ENCODE measurements at places on chromosomes 1 and 21.

DNA sequence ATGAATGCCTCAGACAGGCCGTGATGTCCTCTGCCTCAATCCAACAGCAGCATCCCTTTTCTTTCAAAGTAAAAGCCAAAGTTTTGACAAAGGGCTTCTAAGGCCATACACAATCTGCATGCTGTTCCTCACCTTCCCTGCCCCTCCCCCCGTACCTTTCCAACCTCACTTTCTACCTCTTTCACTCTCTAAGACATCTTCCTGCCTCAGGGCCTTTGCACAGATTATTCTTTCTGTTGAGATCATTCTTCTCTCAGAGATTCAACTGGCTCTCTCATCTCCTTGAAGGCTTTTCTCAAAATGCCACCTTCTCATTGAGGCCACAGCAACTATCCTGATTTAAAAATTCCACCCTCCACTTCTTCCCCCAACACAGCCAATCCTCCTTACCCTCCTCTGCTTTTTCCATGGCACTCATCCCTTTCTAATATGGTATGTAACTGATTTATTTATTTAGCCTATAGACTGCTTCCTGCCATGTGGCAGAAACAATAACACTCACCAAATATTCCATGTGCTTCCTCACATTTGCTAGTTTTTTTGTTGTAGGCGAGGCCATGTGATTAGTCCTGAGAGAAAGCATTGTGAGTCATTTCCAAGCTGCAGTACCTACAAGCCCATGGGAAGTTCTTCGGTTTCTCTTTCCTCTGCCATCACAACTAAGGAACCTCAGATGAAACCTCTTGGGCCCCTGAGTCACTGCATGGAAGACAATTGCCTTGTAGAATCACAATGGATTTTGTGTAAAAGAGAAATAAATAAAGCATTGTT lies 58.7 kb upstream of the GADD45A start:
- DNase-seq: peak; percentile 24

GRCh38 chr1:219081943-219082925 lies 91.4 kb upstream of the LYPLAL1 start:
- DNase-seq: no peak

DNA sequence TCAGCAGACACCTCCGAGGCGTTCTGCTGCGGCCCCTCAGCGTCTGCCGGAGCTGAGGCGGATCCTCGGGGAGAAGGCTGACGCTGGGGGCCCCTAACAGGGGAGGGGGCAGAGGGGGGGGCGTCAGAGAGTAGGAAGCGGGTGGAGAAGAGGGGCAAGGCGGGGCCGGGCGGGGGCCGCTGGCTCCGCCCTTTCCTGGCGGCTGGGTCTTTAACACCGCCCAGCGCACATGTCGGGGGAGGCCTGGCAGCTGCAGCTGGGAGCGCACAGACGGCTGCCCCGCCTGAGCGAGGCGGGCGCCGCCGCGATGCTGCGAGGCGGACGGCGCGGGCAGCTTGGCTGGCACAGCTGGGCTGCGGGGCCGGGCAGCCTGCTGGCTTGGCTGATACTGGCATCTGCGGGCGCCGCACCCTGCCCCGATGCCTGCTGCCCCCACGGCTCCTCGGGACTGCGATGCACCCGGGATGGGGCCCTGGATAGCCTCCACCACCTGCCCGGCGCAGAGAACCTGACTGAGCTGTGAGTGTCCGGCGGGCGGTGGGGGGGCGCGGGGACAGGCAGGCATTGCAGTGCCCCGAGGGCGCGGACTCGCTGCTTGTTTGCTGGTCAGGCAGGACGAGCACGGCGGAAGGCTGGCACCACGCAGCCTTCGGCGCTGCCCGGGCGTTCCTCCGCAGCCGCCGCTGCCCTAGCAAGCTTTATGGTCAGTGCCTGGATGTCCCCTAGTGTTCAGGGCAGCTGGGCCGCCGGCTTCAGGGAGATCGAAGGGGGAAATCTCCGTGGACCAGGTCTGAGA lies at the start of gene NTRK1:
Gene NTRK1, plus strand, starts transcription at position 238 of the 796 bp plus-strand sequence. Its CDS starts 70 bp downstream, at position 308.
- DNase-seq: peak; percentile 71

DNA sequence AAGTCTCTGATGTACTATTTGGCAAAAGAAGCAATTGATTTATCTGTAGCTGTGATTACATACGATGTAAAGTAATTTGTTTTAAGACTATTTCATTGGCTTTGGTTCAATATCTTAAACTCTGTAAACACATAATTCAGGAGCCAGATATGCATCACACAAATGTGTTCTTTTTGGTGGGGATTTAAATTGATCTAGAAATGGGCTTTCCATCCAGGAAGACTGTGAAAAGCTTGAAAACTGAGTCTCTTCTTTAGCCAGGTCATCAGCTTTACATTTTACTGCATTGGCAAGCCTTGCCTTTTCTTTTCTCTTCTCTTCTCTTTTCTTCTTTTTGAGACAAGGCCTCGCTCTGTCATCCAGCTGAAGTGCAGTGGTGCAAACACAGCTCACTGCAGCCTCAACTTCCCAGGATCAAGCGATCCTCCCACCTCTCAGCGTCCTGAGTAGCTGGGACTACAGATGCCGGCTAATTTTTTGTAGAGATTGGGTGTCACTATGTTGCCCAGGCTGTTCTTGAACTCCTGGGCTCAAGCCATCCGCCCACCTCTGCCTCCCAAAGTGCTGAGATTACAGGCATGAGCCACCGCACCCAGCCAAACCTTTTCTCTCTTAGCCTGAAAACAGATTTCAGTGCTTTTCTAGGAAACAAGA lies 1.4 kb downstream of the RCAN3 start:
- DNase-seq: no peak

GRCh38 chr1:83500987-83501591 lies 497.8 kb downstream of the TTLL7 start:
- no peak for DNase-seq

DNA sequence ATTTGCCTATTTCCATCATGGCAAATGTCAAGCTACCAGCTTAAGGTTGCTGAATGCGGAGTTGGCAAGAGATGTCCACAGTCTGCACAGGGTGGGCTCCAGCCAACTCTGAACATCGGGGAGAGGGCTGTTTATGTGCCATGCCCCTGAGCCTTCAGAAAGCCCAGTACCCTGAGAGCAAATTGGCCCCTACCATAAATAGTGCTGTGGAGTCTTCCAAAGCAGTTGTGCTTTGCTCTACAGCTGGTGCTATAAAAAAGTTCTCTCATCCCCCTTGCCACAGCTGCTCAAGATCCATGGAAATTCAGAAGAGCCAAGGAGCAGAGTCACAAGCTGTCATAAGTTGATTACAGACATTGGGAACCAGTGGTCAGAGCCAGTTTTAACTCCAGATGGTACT lies 85.6 kb upstream of the CLDN14 start:
- no peak for DNase-seq

DNA sequence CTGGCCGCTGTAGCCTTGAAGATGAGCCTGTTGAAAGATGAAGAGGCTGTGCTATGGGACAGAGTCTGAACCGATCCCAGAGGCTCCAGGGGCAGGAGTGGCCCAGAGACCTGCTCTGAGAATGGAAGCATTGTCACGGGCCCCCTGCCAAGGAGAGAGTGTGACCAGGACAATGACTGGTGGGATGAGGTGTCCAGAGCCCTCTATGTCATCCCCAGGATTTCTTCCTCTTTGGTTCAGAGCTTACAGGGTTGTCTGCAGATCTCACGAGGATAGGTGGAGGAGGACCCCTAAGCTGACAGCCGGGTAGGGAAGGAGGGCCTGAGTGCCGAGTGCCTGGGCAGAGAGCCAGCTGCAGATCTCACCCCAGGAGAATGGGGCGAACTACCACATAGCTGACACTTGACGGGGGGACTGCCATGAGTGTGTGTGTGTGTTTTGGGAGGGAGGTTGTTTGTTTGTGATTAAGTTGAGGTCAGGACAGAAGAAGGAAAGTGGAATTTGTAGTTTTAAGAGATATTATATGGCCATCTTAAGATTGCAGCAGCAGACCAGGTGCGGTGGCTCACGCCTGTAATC lies 25.4 kb downstream of the PIK3CD start:
- DNase-seq: no peak

DNA sequence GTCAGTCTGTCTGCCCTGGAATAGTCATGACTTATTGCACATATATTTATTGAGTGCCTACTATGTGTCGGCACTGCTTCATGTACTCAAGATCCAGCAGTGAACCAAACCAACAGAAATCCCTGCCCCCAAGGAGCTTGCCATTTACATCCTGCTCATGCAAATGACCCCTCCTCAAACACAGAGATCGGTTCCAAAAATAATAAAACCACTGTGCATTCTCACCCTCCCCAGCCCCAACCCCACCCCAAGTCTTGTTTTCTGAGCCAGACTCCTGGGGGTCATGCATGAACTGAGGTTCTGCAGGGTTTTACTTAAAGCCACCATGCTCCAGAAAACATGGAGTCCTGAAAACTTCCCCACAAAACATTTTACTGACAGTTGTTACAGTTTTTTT lies 61.9 kb downstream of the KIAA0040 start:
- DNase-seq: no peak

GRCh38 chr1:246417813-246418564 lies 89.1 kb downstream of the SMYD3 start:
- no peak for DNase-seq

DNA sequence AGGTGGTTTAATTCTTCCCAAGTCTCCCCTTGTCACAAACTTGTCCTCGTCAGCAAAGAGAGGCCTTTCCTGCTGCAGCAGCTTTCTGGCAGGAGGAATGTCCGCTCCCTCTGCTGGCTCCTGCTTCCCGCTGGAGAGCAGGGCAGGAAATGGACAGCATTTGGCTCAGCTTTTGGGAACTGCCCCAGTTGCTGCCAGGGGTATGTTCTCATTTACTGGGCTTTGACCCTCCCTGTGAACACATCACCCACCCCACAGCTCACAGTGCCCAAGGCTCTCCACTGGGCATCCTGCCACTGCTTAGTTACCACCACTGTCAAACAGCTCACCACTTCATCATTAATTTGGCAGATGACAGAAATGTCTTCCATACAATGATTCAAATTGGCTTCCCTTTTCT lies 75.4 kb downstream of the MRPL37 start:
- peak; percentile 18 for DNase-seq

DNA sequence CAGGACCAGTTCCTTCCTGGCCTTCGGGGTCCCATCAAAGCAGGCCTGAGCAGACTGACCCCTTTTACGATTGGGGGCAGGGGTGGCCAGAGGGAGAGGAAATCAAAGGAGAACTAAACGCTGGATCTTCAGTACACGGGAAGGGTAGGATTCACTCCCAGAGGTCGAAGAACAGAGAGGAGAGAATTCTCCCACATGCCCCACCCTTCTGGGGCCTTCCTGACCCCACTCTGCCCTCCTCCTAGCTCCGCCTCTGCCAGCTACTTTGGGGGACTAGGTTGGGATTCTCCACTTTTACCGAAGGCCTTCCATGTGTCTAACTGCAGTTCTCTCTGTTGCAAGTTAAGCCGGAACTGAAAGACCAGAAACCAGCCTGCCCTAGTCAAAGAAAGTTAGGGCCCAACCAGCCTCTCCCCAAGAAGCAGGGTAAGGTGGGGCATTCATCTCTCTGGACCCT lies 654 bp upstream of the ARHGEF2 start:
- peak; percentile 61 for DNase-seq

- DNase-seq: peak; percentile 50
These were observed 7.9 kb downstream of the TINAGL1 start for GRCh38 chr1:31583995-31584868.

DNA sequence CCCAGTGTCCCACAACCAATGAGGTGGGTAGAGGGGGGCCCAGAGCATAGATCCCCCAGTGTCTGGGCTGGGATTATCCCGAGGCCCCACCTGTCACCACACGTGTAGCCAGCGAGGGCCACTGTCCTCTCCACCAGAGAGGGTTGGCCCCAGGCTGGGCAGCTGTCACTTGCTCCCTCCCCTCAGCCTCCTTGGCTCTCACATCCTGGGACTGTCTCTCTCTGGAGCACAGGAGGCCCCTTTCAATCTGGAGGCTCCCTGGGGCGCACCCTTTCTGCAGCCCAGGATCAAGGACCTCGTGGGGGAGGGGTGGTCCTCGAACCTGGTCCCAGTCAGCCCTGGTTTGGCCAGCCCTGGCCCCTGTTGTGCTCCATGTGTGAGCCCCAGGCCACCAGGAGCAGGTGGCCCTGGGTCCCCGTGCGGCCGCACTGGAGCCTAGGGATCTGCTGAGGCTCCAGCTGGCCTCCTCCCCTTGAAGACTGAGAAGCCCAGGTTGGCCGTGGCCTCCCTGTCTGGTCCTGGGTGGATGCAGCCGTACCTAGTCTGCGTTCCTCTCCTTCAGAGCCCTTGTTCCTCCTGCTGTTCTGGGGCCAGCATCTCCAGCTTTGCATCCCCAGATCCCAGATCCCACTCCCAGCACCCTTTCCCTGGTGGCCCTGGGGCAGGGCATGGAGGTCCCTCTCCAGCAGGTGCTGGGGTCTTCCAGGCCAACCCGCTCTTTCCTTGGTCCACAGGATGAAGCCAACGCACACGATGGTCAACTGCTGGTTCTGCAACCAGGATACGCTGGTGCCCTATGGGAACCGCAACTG lies 6.7 kb downstream of the TMEM201 start:
- no peak for DNase-seq

DNA sequence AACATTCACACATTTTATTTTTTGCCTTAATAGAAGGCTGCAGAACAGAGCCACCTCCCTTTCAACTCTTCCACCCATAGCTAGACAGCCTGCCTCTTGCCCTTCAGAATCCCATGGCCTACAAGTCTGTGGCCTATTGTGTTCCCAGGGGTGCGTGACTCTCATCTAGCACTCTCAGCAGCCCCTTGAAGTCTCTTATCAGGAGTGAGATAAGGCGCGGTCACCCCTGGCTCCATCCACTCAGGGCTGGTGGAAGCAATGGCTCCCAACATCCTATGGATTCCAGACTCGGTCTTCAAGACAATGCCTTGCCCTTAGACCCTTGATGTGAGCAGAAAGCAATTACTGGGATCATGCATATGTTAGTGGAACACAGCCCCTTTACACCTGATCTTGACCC lies 264.1 kb upstream of the GREM2 start:
- DNase-seq: no peak

GRCh38 chr1:209721323-209721722 lies 16.7 kb downstream of the HSD11B1 start:
- no peak for DNase-seq

- DNase-seq: peak; percentile 30
These were observed 54.9 kb downstream of the RGL1 start for GRCh38 chr1:183859831-183860230.

- DNase-seq: peak; percentile 15
These were observed 136.2 kb upstream of the DUSP10 start for GRCh38 chr1:221878134-221878533.

- DNase-seq: no peak
These were observed 101.6 kb downstream of the VAV3 start for GRCh38 chr1:107863342-107863741.

DNA sequence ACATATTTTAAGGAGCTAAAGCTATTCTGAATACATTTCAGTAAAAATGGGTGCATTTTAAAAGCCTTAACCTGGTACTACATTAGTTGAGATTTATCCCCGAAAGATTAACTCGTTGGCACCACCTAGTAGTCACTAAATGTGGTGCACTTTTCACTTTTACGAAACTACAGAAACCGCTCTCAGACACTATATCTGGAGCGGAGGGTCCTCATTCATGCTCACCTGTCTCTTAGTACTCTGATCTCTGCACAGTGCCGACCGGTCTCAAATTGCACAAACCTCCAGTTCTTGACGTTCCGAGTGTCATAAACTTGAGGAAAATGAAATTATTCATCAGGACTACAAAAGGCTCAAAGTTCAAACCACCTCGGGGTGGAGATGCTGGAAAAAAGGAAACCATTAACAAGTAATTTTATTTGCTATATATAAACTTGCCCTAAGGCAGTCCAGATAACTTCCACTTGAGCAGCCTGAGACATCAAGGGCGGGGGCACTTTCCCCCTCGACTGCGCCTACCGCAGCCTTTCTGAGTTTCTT lies 722 bp downstream of the LZIC start:
- peak; percentile 80 for DNase-seq
